Ammon's horn (tissue), 1 donor: ENCODE measurements at places on chromosomes 5 and 9.

- no peak for DNase-seq
Measured at GRCh38 chr9:136554870-136555269, 9.0 kb upstream of the NOTCH1 start.

GRCh38 chr9:137458194-137459151, 661 bp downstream of the NSMF start:
- peak; percentile 88 for DNase-seq

DNA sequence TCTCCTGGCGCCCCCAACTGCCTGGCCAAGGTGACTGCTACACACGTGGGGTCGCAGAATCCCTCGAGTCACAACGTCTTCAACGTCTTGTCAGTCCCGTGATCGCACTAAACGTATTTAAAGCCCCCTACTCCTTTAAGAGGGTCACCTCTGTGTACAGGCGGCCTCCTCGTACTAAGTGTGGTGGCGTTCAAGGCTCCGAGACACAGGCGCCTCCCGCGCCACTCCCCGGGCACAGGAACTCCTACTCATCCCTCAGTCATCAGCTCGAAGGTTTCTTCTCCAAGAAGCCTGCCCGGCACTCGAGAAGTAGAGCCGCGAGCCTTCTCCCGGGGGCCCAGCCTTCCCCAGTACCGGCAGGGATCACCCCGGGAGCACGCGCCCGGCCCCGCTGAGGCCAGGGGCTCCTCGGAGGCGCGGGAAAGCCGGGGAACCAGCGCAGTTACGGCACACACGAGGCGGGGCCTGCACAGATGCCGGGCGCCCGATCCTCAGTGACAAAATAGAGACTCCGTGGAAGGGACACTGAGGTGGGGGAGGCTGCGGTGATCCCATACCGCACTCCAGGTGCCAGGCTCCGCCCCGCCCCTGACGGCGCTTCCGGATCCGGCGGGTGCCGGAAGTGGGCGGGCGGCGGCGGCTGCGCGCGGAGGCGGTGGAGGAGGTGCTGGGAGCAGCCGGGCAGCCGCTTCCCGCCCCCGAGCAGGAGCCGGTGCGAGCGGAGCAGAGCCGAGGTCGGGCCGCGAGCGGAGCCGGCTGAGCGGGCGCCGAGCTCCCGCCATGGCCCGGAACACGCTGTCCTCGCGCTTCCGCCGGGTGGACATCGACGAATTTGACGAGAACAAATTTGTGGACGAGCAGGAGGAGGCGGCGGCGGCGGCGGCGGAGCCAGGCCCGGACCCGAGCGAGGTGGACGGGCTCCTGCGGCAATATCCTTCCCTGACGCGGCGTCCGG, 6.9 kb downstream of the ARPC5L start:
- DNase-seq = peak; percentile 80

GRCh38 chr9:4490705-4491625, 697 bp downstream of the SLC1A1 start:
- no peak for DNase-seq

GRCh38 chr5:162209005-162209605, 141.5 kb downstream of the GABRG2 start:
- peak; percentile 71 for DNase-seq

DNA sequence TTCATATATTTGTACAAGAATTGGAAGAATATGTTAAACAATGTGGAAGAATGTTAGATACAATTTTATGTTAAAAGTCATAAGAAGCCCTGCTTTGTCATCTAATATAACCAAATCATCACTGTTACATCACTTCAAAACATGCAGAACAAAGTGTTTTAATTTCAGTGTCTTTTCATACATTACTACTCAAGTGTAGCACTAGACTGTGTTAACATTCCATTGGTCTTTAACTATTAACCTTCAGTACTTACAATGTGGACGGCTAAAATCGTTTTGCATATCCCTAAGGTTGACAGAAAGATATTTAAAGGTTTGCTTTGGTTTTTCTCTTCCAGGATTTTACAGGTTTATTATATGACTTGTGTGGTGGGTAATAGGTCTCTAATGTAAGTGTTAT, 50.9 kb downstream of the VCAN start:
- no peak for DNase-seq

- no peak for DNase-seq
Measured at GRCh38 chr9:118367383-118367782, 663.2 kb downstream of the TLR4 start.

DNA sequence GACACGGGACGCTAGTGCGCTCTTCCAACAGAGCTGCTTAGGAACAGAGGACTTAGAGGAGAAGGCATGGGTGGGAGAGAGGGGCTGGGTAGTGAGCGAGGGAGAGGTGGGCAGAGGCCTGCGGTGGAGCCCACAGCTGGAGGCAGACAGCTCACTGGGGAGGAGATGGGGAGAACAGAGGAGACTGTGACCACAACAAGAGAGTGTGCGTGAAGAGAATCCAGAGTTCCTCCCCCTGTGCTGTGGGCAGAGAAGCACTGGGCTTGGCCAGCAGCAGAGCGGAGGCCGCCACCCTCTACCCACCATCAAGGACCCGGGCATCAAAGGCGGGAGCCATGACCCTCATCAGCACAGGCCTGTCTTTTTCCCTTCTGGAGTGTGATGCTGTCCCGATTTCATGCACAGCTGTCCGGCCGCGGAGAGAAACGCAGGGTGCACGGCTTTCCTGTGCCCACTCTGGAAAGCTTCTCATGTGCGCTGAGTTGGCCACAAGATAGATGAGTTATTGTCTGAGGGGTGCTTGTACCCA, 228.3 kb upstream of the IRX4 start:
- no peak for DNase-seq

- DNase-seq = no peak
Measured at GRCh38 chr9:91849694-91850093, 100.3 kb downstream of the ROR2 start.

GRCh38 chr9:128244837-128245231, 31.0 kb downstream of the GOLGA2 start:
- no peak for DNase-seq

DNA sequence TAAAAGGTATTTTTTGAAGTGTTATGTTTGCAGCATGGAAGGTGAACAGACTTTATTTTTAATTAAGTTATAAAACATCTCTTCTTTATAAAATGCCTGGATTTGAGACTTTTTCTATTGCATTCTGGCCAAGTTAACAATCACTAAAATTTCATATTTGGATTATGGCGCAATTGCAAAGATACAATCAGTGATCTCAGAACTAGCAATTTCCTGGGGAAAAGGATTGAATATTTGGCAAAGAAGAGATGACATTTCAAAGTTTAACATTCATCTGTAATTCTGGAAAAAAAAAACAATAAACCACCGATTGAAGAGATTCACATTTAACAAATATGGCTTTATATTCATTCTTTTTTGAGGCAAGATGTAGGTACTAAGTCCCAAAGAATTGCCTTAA, 378.0 kb downstream of the LRRC70 start:
- DNase-seq = no peak

GRCh38 chr5:127256886-127257597, 33.6 kb upstream of the MEGF10 start:
- no peak for DNase-seq

DNA sequence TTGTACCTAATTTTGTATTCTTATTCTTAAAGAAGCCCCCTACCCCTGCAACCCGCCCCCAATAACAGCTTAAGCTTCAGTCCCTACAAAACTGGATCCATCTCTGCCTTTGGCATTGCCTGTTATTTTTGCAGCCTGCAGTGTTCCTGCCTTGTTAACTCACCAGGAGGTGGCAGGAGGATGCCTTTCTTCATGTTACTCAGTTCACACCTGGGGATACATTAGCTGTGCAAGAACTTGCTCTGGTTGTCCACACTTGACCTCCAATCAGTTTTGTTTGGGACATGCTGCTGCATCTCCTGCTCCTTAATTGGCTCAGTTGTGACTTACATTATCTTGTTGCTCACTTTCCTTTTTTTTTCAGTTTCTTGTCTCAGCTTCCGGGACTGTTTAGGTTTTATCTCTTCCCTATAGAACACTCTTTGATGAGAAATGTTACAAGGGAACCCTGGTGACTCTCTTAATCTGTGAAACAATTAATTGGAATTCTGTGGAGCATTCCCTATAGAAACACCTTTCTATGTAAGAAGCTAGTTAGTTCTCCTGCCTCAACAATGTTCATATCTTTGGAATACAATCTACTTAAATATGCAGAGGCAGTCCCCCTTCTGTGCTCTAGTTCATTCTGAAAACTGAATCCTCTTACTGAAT, 467.7 kb upstream of the ACO1 start:
- no peak for DNase-seq

DNA sequence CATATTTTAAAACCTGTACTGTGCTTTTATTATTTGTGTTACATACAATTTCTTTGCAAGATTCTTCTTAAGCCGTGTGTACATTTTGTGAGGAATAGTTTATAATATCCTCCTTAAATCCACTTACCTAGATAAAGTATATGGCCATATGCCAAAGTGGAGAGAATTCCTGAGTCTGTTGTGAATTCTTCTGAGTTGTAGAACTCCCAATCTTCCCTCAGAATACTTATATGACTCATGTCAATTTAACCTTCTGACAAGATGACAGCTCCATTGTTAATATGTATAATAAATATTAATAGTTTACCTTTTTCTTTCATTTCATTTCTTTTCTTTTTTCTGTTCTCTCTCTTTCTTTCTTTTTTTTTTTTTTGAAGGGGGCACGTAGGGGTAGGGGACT, 6.0 kb upstream of the RICTOR start:
- DNase-seq = no peak

- no peak for DNase-seq
Measured at GRCh38 chr9:100160021-100160420, 61.0 kb downstream of the INVS start.

GRCh38 chr5:124810396-124811006, 64.1 kb upstream of the ZNF608 start:
- no peak for DNase-seq

GRCh38 chr9:128822407-128823042, 4.2 kb downstream of the ENDOG start:
- no peak for DNase-seq

GRCh38 chr9:134375430-134376385, 49.5 kb downstream of the RXRA start:
- peak; percentile 53 for DNase-seq

DNA sequence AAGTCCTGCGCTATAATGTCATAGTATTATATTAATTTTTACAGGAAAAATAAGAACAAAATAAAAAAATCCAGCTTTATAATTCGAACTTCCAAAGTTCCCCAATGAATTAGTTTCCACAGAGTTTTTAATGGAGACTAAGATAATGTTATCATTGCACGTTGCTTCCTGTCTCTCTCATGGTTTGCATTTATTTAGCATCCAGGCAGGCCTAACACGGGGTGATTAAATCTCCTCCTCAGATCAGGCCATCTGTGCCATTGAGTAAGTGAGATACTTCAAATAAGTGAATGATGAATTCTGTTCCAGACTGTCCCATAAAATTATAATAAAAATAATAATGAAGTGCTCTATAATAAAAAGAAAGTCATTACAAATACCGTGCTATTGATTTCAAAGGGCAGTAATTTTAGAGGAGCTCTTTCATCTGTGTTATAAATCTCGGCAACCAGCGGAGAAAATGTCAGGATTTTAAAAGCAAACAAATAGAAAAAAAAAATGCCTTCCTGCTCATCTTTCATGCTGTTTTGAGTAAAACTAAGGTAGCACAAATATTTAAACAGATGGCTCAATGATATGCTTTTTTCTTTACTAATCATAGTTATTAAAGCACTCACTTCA, 570.6 kb upstream of the ZNF608 start:
- DNase-seq = peak; percentile 29

GRCh38 chr5:158609333-158610050, 490.2 kb downstream of the EBF1 start:
- no peak for DNase-seq

DNA sequence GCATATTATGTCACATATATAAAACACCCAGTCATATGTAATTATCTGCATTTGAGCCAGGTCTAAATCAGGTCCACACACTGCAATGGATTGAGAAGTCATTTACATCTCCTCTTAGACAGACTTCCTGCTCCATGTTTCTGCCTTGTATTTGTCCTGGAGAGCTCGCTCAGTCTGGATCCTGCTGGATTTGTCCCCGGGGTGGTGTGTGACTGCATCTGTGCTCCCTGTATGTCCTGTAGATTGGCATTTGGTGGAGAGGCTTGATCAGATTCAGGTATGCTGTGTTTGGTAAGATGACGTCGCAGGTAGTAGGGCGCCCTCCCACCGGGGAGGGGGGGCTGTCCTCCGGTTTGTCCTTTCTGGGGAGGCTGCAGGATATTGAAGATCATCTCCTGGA, 33.6 kb upstream of the IER5L start:
- no peak for DNase-seq

DNA sequence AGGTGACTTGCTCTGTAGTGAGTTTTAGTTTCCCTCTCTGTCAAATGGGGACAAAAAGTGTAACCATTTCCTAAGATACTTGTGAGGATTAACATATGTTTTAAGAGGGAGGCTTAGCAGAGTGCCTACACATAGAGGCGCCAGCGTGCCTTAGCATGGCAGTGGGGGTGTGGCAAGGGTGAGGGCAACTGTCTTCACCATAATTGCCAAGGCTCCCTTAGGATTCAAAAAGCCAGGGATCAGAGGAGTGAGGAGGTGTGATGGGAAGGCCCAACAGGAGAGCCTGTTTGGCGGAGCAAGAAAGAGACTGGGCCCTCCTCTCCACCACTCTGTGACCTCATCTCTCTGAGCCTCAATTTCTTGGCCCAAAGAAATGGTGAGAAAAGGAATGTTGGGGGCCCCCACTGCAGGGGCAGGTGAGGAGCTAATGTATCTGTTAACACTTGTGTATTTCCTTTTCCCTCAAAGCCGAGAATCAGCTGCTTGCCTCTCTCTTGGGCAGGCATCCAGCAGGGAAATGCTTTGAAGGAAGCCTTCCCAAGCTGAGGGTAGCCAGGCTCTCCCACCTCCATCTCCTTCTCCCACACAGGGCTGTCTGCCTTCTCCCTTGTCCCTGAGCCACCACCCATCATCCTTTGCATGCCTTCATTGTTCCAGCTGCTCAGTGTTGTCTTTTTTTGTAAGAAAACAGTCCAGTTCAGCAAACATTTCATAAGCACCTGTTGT, 76.0 kb downstream of the DAB2IP start:
- DNase-seq = no peak

- no peak for DNase-seq
Measured at GRCh38 chr5:171588790-171589189, 169.3 kb downstream of the FGF18 start.
